A549 treated with AZD2906 at 1 μM for 4 hours (cell line): ENCODE measurements at places on chromosomes 6 and 20. TPM values are rescaled to one million over a fixed set of nuclear protein-coding genes. Genes with fewer than 3 reads are reported as not detected.

TCF15 gene
- not detected in 5 replicates for total RNA-seq

THBD gene
- 119 to 156 TPM (median 134 TPM) in 5 replicates for total RNA-seq

MCHR2 gene
- not detected in 5 replicates for total RNA-seq

LYRM2 gene
- 28.3 to 40.4 TPM (median 29.6 TPM) in 5 replicates for total RNA-seq

LAMA4 gene
- total RNA-seq, result 0.71 to 1.3 TPM (median 1.1 TPM) in 5 replicates

NHLRC1 gene
- 1.3 to 1.9 TPM (median 1.6 TPM) in 5 replicates for total RNA-seq

TCP11 gene
- not detected in 5 replicates for total RNA-seq

NT5E gene
- total RNA-seq, result 20.5 to 32.3 TPM (median 26.2 TPM) in 5 replicates

GNAS-AS1 gene
- total RNA-seq, result not detected in 5 replicates

LRP11 gene
- total RNA-seq, result 26.7 to 36.0 TPM (median 33.0 TPM) in 5 replicates

TTI1 gene
- 21.9 to 23.6 TPM (median 22.3 TPM) in 5 replicates for total RNA-seq

SLC17A2 gene
- total RNA-seq, result not detected in 5 replicates

MOG gene
- total RNA-seq, result not detected in 5 replicates

OGFRL1 gene
- 5.4 to 8.7 TPM (median 6.6 TPM) in 5 replicates for total RNA-seq

STMND1 gene
- not detected in 5 replicates for total RNA-seq

AVP gene
- total RNA-seq, result not detected in 5 replicates

CLPSL1 gene
- not detected in 5 replicates for total RNA-seq

ARFGEF3 gene
- total RNA-seq, result 0.45 to 0.59 TPM (median 0.53 TPM) in 5 replicates

GDAP1L1 gene
- 0.09 TPM in 1 of 5 replicates, not detected in the others for total RNA-seq
